ENCODE measurements at places on chromosomes 2 and 18.

DNA sequence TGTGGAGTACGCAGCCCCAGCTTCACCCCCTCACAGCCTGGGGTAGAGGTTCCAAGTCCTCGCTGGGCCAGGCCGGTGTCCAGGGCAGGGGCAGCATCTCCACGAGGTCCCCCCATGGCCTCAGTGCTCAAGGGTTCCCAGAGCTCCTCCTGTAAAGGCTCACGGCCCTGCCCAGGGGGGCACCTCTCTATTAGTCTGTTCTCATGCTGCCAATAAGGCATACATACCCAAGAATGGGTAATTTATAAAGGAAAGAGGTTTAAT lies 38.8 kb downstream of the TDRD15 start:
- DNase-seq: no peak

- DNase-seq: peak; percentile 67
Measured at GRCh38 chr2:168192839-168193616, 54.4 kb downstream of the STK39 start.

- DNase-seq: no peak
Measured at GRCh38 chr2:26883956-26884355, 36.0 kb downstream of the DPYSL5 start.

GRCh38 chr2:140122001-140122400 lies 1341.8 kb upstream of the NXPH2 start:
- DNase-seq: no peak

DNA sequence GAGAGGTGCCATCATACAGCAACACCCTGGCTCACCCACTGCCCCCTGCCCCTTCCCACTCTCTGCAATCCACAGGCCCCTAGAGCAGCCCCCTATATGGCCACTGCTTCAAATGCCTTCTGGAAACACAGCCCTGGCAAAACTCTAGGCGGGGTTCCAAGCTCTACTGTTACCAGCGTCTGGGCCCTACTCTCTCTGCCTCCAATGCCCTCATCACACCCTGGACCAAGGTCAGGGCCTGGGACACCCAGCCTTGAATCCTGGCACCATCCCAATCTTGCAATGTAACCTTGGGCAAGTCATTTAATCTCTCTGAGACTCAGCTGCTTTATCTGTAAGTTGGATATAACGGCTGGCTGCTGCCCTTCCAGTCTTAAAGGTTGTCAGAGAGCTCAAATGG lies 39.2 kb upstream of the LOXHD1 start:
- no peak for DNase-seq

- no peak for DNase-seq
Measured at GRCh38 chr2:20534913-20535801, 88.3 kb downstream of the RHOB start.

GRCh38 chr2:235390816-235391194 lies 103.0 kb upstream of the AGAP1 start:
- DNase-seq: no peak

- no peak for DNase-seq
Measured at GRCh38 chr2:131418625-131419024, 54.7 kb upstream of the RAB6D start.

- DNase-seq: peak; percentile 80
Measured at GRCh38 chr2:160427629-160428404, 65.8 kb downstream of the RBMS1 start.

GRCh38 chr2:119246884-119247843 lies 23.5 kb downstream of the STEAP3 start:
- peak; percentile 54 for DNase-seq

DNA sequence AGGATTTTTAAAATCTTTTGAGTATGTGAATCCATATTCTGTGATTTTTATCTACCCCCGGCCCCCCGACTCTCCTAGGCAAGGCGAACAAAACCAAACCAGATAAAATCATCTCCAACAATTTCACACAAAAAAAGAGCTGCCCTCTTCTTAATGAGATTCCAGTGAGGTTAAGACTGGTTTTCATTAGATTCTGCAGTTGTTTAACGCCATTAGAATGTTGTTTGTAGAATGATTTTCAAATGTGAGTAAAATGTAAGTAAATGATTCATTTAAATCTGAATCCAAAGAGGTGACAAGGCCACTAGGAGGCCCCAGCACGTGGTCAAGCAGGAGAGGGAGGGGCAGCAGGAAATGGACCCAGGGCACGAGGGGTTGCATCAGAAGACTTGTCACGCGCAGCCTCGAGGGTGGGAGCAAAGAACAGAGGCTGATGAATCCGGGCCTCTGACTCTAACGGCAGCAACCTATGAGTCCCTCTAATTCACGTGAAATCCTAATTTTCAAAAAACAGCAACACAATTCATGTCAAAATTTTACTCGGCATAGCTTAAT lies 24.3 kb upstream of the KLHL29 start:
- DNase-seq: no peak

DNA sequence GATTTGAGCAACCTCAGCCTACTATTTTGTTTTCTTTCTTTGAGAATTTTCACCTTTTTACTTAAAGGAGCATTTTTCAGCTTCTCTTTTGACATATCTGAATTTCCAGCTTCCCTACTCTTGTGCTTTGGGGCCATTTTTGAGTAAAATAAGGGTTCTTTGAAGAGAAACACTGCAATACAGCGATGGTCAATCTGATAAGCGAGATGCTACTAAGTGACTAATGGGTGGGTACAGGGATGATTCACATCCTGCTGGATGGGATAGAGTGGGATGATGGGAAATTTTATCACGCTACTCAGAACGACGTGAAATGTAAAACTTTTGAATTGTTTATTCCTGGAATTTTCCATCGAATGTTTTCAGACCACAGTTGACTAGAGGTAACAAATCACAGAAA lies 211.5 kb downstream of the TMEM247 start:
- DNase-seq: no peak

- no peak for DNase-seq
Measured at GRCh38 chr2:60371681-60372080, 181.8 kb downstream of the BCL11A start.

GRCh38 chr18:42426496-42427015 lies 471.5 kb downstream of the PIK3C3 start:
- DNase-seq: no peak

DNA sequence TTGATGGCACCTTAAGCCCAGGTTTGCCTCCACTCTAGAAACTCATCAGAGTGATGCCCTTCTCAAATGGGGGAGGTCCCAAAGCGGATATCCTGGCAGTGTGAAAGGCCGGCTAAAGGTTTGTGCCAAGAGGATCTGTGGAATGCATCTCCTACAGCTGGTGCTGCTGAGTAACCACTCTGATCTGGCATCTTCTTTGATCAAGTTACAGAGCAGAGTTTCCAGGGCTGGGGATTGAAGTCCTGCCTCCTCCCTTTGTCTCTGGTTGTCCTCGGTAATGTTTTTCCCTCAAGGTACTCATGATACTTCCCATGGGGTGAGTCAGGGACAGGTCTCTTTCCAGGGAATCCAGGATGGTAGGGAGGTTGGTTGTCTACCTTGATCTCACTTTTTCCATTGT lies 24.6 kb downstream of the PRKRA start:
- no peak for DNase-seq

GRCh38 chr2:68908392-68908970 lies 37.3 kb upstream of the BMP10 start:
- DNase-seq: peak; percentile 94

DNA sequence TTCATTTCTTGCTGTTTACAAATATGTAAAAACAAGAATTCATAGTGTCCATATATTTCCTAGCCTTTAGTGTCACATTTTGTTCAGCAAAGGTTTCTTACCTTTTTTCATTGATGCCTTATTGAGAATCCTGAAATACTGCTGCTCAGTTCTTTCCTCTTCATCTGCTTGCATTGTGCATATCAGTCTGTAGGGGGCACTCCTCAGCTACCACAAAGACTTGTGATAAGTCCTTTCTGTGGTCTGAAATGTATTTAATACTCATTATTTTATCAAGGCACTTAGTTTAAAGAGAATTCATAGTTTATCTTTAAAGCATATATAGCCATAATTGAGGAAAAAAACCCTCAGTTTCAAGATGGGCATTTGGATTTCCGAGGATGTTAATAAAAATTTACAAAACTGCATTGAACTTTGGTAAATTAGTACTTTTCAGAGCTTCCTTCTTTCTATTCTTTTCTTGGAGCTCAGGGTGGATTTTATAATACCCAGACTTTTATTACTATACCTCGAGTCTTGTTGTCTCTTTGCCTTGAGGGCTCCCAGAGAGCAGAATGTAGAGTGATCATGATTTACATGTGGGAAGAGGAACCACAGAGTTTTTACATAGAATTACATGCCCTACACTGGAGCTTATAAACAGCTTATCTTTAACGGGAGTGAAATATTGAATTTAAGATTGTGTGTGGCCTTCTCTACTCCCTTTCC lies 570.1 kb downstream of the PLCL1 start:
- no peak for DNase-seq

DNA sequence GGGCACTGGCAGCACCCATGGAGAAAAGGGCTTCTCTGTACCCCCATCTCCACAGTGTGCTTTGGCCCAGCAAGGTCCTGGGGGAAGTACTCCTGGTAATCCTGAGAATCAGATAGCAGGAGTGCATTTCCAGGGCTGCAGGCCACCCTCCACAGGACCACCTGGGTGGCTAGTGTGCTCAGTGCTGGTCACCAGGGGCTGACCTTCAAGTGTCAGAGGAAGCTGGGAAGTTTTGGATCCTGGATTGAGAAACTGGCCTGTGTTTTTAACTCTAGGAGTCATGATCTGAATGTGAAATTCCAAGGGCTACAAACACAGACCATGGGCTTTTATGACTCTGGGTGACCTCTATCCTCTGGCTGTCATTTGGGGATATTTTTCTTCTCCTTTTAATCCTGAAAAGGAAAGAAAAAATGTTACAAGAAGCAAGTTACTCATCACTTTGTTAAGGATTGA lies 9.3 kb downstream of the RHOB start:
- no peak for DNase-seq

GRCh38 chr2:215609089-215610032 lies 173.5 kb upstream of the FN1 start:
- no peak for DNase-seq

GRCh38 chr18:6414723-6415417 lies at the start of gene L3MBTL4:
Gene L3MBTL4 (minus strand): TSS chr18:6414911. CDS start chr18:6311625, 103,286 bp downstream.
- DNase-seq: no peak

- DNase-seq: no peak
Measured at GRCh38 chr18:53553030-53553429, 671.4 kb downstream of the MBD2 start.

GRCh38 chr18:10032331-10033015 lies 118.7 kb downstream of the VAPA start:
- no peak for DNase-seq

DNA sequence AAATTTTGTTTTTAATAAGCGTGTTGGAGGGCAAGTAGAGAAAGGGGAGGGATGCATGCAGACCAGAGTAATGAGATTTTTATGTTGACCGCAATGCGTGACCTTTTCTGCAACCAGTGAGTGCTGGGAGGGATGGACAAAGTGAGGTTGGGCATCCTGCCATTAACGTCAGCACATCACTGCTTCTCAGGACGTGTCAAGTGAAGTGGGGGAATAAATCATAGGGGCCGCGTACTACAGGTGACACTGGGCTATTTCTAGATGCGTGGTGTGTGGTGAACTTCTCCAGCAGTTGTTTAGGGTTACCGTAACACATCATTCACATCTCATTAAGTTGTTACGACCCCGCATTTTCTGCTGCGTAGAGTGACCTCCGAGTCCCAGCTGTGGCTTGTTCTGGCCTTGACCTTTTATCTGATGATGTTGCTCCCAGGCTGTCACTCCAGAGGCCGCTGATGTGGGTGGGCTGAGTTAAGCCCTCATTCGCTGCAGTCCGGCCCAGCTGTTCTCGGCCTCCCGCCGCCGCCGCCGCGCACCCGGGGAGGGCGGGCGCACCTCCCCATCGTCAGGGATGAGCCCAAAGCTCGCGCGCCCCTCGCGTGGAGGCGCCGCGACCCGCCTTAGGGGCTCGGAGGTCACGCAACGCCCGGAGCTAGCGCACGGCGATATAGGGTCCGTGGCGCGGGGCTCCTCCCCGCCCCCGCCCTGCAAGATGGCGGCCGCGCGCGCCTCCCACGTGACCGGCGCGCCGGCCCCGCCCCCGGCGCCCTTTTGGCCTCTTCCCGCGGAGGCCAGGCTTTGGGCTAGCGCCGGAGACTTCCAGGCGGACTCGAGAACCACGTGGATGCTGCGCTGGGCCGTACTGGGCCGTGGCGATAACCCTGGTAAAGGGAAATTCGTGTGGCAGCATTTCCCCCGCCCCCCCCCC lies 3.5 kb downstream of the ZCCHC2 start:
- peak; percentile 91 for DNase-seq

All from activated effector memory CD4-positive, alpha-beta T cell treated with anti-CD3 and anti-CD28 coated beads, Interleukin-2, amount 50 U/mL, for 16 hours (primary cell).